ENCODE measurements at places on chromosomes 3 and 15. TPM values are rescaled to one million over a fixed set of nuclear protein-coding genes. Genes with fewer than 3 reads are reported as not detected.

CADM2 gene
- total RNA-seq, result 74.3 TPM

KBTBD13 gene
- not detected for total RNA-seq

DNA sequence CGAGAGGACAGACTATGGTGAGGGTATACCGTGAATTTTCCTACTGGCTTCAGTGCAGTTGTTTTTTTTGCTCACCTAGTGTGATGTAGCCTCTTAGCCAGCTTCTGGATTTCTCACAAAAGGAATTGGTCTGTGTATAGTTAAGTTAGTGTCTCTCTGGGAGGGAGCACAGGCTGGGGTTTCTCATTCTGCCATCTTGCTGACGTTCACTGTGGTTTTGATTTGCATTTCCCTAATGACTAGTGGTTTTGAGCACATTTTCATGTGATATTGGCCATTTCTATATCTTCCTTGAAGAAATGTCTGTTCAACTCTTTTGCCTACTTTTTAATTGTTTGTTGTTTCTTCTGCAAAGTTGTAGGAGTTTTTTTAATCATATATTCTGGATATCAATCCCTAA is 2.2 kb upstream of the CD86 start:
- no peak for DNase-seq

DNA sequence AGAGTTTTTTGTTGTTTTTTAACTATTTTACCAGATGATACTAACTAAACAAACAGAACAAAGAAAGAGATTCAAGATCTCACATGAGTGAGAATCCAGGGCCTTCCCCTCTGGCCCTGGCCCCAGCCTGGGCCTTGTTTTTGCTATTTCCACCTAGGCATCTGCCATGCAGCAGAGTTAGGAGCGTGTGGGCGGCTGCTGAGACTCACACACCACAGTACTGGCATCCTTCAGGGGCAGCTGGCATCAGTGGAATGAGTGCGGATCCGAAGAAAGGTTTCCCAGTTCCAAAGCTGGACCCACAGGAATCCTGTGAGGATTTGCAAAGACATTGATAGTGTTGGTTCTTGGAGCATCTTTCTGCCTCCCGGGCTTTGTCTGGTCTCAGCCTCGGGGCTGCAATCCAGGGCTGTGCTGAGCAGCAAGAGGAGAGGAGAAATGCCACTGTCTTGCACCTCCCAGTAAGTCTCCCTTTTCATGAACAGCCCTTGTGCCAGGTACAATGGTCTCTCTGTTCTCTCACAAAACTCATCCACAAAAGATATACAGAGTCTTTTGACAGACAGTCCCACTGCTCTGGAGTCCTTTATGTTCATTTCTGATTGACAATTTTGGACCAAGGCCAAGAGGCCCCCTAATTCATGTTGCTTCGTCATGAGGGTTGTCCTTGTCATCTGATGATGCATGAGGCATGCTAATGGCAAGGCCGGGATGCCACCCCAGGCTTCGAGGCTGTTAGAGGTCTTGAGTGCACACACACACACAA is 46.6 kb downstream of the APH1B start:
- peak; percentile 40 for DNase-seq

DNA sequence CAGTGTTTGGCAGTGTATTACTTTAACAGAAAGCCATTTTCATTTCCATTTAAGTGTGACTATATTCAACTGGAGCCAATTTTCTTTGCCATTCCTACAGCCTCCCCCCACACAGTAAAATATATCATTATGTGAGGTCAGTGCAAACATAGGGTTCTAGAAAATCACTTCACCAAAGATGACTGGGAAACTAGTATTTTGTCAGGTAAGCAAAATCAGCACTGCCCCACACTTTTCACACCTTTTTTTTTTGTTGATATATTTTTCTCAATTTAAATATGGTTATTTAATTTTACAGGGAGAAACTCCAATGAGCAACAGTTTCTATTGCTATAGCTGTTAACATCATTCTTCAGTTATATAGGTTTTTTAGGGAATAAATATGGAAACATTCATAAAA is 29.7 kb downstream of the MKRN2OS start:
- DNase-seq, result no peak

DNA sequence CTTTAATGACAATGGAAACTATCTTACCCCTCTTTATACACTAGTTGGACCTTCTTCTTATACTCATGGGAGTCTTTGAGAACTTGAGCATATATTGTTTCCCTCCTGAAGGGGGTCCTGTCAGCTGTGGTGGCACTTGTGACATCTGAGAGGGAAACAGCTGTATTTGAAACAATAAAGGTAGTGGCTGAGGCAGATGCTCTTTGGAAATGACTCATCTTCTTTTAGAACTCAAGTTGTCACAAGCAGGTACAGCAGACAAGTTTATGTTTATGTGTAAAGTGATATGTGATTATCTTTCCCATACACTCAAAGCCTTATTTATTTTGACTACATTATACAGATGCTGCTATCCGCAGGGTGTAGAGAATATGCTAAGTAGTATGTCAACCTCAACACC is 220.0 kb upstream of the GRM7 start:
- DNase-seq, result no peak

DNA sequence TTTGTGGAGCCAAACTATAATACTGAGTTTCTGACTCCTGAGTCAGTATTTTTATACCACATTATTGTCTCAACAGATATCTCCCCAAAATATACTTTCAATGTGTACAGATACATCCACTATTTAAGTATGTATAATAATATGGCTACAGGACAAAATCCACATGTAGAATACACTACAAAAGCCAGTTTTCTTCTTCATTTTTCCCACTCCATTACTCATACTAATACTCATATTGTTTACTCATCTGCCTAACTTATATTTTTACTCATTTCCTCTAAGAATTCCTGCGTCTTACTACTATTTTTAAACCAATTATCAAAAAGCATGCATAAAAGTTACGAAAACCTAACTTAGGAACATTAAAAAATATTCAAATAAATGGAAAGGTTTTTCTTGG is 440.8 kb downstream of the ZNF385D start:
- DNase-seq, result no peak

- DNase-seq, result no peak
Observed at GRCh38 chr3:193710286-193711165, 117.5 kb downstream of the OPA1 start.

GRCh38 chr3:56629451-56629850 is 53.6 kb downstream of the TASOR start:
- no peak for DNase-seq
